ENCODE measurements at places on chromosomes 11 and 22.

- no peak for DNase-seq
Measured at GRCh38 chr22:31707519-31707918, 42.4 kb downstream of the PRR14L start.

- DNase-seq = no peak
Measured at GRCh38 chr22:19181786-19182471, 3.4 kb upstream of the SLC25A1 start.

- DNase-seq = no peak
Measured at GRCh38 chr11:44229624-44230023, 80.3 kb downstream of the ALX4 start.

GRCh38 chr22:30802202-30803166, 107.8 kb downstream of the OSBP2 start:
- DNase-seq = peak; percentile 59

GRCh38 chr22:25176175-25176574, 23.5 kb upstream of the CRYBB3 start:
- DNase-seq = no peak

DNA sequence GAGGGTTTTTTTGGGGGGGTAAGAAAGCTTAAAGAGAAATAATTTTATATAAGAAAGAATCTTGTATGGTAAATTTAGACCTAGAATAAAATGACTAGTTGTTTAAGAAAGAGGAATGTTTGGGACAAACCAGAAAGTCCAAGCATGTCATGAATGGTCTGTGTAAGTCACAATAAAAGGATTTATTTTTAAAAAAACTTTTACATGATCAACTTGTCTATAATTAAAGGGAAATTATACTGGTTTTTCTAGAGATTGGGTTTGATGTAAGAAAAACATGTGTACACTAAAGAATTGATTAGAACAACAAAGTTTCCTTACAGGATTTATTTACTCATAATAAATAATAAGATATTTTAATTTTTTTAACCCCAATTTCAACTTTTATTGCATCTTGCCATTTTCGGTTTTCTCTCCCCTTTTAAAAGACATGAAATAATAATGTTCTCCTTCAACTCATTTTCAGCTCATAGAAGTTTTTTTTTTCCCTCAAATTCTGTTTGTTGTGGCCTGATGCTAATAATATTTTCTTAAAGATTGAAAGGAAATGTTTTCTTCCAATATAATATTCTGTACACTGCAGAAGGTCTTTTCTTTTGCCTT, 35.4 kb upstream of the INCENP start:
- DNase-seq = no peak

GRCh38 chr11:101470881-101471520, 112.8 kb downstream of the TRPC6 start:
- DNase-seq = no peak

DNA sequence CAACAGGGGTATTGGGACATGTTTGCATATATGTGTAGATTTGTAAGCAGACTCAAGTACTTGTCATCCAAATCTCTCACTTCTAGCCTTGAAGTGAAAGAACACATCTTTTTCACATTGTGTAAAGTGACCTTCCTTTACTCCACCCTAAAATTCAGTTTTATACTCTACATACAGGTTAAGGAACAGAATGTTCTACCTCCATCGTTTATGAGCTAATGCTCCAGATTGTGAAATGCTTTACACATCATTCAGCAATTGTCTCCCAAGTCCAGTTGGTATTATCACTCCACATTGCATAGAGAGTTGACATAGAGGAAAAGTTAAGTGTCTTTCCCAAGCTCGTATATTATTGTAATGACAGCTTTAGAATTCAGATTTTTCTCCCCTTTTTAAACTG, 46.1 kb upstream of the BLID start:
- DNase-seq = no peak

GRCh38 chr22:22866381-22867111, 21.1 kb upstream of the IGLL5 start:
- DNase-seq = no peak

DNA sequence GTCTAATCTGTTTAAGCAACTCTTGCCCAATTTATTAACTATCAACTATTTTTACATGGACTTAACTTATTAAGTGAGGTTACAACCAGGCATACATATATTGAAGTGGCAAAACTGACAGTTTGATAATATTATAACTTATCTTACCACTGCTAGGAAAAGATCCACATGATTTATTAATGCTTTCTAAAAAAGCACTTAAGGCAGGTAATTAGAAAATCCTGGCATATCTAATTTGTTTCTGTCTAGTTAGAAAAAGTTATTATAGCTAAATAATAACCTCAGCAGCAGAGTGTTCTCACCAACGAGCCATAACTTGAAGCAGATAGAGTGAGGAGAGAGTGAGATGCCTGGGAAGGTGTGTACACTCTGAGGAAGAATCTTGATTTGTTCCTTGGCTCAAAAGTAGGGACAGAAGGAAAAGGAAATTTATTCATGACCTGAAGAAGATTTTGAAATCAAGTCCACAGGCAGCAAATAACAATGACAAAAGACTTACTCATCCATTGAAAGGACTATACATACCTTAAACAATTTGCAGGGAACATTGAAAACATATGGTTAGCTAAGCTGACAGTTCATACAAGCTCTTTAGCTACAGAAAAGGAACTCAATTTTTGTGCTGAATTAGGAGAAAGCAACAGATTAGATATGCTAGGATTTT, 7.1 kb upstream of the MUC15 start:
- no peak for DNase-seq

DNA sequence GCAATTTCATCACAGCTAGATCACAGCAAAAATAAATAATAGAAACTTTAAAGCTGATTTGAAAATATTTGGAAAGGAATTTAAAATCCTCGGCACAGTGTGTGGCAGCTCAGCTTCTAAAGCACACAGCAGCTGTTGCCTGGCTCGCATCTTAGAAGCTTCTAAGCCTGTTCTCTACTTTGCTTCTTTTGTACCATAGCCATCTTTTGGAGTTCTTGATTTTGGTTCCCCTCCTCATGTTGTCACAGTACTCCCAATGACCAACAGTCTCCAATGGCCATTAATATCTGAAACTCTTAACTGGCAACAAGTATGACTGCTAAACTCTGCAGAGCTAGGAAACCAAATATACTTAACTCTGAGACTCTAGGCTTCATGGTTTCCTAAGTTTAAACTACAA, 28.8 kb downstream of the CHKA start:
- DNase-seq = no peak

- no peak for DNase-seq
Measured at GRCh38 chr22:32216911-32217310, 12.0 kb upstream of the RFPL2 start.

- DNase-seq = no peak
Measured at GRCh38 chr11:67032830-67033551, 10.1 kb downstream of the SYT12 start.

DNA sequence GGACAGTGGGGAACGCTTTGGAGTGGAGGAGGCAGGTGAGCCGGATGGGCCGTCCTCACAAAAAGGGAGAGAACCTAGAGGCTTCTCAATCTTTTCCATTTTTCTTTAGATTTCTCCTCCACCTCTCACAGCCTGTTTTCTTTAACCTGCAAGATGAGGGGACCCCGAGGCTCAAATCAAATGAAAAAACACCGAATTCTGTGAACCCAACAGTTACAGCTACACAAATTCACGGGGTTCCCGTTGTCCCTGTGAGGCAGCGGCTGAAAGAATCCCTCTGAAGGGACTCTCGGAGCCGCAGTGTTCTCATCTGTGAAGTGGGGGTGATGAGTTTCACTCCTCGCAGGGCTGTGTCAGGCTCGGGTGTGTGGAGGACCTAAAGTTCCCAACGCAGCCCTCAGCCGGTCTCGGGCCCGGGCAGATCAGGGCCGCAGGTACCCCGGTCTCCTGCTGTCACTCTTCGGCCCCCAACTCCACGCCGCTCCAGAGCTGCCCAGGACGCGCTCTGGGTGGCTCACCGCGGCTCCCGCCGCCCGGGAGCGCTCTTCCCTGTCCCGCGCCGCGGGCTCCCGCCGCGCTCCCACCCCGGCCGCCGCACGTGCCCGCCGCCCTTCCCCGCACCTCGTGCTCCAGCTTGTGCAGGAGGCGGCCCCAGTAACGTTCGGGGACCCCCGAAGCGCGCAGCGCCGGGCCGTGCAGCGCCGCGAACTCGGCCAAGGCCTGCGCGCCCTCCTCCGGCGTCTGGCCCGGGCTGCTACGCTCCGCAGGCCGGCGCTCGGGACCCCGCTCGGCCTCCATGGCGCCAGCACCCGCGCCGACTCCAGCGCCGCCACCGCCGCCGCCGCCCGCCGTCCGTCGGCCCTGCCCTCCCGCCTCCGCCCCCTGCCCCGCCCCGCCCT, at the start of gene TTLL12:
TSS of gene TTLL12 (minus strand) at position 863 of the 899 bp plus-strand sequence. CDS start at position 798, 65 bp downstream.
- no peak for DNase-seq

Measured in NCI-H1048 (cell line).